ENCODE measurements at places on chromosomes 7 and 10.
A peak's percentile ranks its signal among the peaks of the same experiment; 100 is the strongest.

DNA sequence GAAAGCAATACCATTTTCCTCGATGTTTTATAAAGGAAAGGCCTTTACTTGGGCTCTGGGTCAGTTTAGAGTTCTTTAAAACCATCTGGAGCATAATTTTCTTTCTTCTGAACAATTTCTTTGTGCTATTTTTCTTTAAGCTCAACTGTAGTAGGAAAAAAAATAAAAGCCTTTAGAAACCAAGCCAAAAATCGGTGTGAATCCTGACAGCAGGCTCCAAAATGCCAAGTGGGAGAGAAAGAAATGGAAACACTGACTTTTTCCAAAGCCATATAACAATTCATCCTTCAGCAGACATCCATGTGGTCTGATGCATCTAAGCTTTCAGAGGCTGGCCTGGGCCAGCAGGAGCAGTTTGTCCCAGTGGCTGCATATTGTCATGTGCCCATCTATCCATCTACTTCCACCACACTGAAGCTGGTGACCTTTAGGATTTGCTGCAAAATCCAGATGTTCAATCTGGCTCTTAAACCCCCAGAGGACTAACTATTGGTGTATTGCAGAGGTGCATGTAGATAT, 23.0 kb upstream of the ITPRID1 start:
- DNase-seq = no peak

- peak; percentile 63 for DNase-seq
Observed at GRCh38 chr7:50838675-50839377, 56.1 kb upstream of the GRB10 start.

DNA sequence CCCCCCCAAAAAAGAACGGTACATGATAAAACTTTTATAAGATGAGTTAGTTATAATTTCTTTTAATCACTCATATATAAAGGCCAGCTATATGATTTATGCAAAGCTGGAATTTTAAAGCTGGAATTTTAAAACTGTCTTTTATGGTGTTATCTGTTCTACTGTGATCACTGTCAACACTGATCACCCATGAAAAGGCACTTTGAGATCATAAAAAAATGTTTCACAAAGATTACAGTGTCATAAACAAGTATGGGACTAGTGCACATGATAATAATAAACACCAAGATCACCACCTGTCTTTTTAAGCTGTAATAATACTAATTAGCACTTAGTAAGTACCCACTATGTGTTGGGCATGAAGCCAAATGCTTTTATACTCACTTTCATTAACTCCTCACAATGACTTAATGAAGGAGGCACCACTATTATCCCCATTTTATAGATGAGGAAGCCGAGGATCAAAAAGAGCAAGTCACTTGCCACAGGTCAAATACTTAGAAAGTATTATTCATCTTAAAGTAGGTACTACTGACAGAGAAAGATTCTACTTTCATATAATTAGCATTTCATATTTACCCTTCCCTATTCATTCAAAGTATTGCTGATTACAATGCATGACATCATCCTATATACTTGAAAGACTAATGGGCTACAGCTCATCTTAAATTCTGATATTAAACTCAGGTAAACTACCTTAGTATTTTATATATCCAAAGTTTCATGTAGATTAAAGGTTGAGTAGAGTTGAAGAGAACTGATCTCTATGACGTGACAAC, 8.3 kb upstream of the RHOBTB1 start:
- no peak for DNase-seq

DNA sequence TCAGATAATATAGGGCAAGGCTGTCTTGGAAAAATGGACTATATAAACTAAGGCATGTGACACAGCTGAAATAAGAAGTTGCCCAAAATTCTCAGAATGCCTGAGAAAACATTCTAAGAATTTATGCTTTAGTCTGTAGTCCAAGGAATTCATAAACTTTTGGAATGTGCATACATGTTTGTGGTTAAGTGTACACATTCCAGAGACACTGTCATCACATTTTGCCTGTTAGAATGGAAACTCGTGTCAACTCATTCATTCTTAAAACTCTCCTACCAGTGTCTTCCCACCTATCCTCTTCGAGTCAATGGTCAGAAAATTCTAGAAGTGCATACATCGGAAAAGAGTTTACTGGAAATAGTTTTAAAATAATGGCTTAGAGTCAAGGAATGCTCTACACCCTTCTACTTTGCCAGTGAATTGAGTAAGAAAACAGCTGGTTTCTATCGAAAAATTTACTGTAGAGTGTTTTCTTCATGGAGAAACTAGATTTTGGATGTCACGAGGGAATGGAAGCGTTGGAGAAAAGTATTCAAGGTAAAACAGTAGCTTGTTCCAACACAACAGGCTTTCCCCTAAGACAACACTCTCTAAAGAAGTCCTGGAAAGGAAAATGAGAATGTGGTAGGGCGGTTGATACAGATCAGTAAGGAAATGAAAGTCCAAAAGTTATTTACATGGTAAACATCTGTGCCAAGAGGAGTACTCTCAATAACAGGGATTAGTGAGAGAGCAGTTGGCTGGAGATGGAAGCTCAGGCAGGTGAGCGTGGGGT, 1177.6 kb upstream of the C7orf33 start:
- no peak for DNase-seq

DNA sequence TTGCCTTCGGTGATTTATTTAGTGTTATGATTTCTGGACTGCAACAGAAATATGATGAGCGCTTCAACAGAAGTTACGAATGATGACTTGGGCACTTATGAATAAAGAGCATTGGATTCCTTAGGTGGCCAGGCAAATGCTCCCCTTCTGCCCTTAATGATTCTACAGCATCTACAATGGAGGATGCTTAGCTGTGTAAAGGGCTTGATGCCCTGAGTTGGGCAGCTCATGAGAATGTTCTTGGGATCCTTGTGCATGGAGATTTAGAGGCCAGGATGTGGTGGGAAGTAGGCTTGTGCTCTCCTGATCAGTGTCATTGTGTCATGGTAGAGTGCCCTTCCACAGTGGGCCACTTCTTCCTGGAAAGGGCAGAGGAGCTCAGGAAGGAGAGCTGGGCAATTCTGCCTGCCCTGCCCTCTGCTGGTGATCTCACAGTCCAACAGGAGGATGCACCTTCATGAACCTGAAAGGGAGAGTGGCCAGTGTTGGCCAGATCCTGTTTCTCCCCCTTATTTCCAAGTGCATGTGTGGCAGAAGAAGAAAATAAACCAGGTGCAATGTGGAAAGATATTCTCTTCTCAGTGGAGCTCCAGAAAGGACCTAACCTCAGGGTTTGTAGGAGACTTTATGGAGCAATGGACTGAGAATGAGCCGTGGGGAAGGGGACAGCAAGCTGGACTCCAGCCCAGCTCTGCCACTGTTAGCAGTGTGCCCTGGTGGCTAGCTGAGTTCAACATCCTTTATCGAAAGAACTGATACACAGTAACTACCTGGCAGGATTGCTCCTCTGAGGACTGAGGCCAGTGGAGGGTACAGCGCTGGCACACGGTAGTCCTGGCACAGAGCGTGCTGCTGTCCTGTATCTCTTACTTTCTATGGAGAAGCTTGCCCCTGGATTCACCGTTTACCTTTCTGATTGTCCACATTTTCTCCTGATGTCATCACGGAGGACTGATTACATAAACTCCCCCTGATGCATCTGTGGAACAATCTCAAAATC, 182.9 kb downstream of the BMPER start:
- DNase-seq = peak; percentile 79

GRCh38 chr7:50196719-50197118, 103.7 kb upstream of the ZPBP start:
- no peak for DNase-seq

- DNase-seq = no peak
Observed at GRCh38 chr10:44178856-44179255, 206.0 kb downstream of the CXCL12 start.

DNA sequence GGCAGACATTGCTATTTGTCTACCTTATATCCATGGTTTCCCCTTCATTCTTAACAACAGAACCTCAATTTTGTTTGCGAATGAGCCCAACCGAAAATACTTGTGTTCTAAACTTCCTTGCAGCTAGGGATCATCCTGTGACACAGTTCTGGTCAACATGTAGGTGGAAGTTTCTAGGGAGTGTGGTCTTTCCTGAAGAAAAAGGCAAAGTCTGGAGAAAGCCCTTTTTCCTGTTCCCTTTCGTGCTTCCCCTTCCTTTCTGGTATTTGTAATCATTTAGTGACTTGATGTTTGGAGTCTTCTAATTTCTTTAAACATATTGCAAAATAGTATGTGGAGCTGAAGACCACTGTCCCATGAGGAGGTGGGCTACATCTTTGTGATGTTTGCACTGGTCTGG, 2.9 kb upstream of the IFRD1 start:
- no peak for DNase-seq

DNA sequence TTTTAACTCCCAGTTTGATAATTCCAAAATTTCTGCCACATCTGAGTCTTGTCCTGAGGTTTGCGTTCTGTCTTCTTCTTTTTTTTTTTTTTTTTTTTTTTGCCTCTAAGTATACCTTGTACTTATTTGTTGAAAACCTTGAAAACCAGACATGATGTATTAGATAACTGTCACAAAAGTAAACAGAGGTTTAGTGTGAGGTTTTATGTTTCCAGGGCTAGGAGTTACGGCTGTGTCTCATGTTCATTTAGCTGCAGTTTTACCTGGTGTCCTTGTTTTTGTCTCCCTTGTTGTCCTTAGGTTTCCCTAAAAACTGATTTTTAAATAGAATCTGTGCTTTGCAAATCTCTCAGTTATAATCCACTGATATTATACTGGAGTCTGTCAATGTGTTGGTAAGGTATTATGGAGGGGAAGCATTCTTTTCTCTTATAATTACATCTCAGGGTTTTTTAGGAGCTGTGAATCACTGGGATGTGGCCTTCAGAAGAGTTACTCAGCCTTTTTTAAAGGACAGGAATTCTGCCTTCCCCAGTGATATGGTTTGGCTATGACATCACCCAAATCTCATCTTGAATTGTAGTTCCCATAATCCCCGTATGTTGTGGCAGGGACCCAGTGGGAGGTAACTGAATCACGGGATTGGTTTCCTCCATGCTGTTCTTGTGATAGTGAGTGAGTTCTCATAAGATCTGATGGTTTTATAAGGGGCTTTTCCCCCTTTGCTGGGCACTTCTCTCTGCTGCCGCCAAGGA, 95.0 kb downstream of the CDCA7L start:
- no peak for DNase-seq

DNA sequence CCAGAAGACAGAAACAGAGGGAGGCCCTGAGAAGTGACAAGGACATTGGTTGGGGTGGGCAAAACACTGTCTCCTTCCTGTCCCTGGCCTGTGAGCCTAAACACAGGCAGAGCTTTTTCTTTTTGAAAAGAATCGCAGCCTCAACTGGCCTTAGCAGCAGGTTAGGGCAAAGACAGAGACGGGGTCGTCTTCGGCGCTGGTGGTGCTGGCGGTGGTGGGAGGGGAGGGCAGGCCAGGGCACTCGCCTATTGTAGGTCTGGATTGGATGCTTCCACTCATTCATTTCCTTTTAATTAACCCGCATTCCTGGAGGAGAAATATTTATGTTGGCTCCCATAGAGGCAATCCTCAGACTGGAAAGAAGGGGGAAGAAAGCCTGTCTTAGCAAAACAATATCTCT, 22.6 kb downstream of the WNT8B start:
- DNase-seq = no peak

- DNase-seq = no peak
Observed at GRCh38 chr10:70234668-70235447, 1.6 kb upstream of the PPA1 start.
